H1 (cell line): ENCODE measurements at places on chromosomes 5 and 9.

- DNase-seq: no peak
Measured at GRCh38 chr9:9557804-9558334, 1054.9 kb downstream of the PTPRD start.

DNA sequence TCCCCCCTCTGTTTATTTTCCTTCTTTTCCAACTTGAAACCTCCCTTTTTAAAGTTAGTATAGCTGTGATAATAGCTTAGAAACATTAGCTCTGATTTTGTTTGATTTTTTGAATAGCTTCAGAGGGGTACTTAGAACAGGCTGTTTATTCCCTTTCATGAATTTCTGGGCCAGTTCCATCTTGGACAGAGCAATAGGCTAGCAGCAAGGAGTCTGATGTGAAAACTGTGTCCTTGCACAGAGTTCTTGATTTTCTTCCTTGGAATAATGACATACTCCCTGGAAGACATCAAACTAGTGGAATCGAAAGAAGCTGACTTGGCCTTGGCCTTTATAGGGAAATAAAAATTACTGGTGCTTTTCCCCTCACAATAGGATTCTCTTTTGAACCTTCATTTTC is 32.9 kb downstream of the NTRK2 start:
- DNase-seq: no peak

- no peak for DNase-seq
Measured at GRCh38 chr5:136023958-136024541, 4.7 kb upstream of the TGFBI start.

GRCh38 chr5:91341154-91341553 is 42.0 kb downstream of the ARRDC3 start:
- no peak for DNase-seq

GRCh38 chr9:131733541-131734061 is 6.3 kb downstream of the RAPGEF1 start:
- DNase-seq: no peak

GRCh38 chr9:129102791-129103594 is 7.6 kb downstream of the CRAT start:
- DNase-seq: no peak

DNA sequence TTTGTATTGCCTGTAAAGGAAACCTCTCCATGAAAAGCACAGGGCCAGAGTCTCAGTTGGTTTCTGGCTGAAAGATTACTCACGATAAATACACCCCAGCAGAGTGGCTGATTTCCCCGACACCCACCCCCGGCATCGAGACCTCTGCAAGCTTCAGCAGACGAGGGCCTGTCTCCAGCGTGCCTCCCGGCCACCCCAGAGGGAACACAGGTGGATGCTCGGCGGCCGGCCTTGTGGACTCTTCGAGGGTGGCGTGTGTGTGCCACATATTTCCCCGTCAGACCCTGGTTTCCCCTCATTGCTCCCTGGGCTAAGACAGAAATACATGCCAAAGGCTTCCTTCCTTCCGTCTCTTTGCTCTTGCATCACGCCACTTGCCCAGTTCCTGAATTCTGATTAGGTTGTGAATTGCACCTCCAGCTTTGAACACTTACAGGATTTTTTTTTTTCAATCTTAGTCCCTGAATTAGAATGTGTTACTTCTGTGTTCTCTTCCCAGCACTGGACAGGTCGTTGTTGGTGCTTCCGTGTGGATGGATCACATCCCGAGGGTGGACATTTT is 13.6 kb downstream of the IRX1 start:
- DNase-seq: no peak

GRCh38 chr9:75461183-75461582 is 372.9 kb downstream of the OSTF1 start:
- no peak for DNase-seq

DNA sequence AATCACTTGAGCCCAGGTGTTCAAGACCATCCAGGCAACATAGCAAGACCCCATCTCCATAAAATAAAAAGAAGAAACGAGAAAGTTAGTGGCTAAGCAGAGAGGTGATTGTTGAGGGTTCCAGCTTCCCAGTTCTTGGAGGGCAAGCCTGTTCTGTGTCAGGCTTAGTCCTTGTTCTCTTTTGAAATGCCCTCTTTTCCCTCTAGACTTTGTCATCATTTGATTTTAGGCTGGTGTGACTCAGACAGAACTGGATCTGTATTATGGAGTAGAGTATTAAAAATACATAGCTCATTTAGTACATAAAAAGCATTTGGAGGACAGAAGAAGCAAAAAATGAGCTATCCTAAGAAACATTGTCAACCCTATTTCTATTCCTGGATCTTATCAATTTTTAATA is 159.4 kb downstream of the CD180 start:
- no peak for DNase-seq
